ENCODE measurements at places on chromosomes 5 and 9. TPM values are rescaled to one million over a fixed set of nuclear protein-coding genes. Genes with fewer than 3 reads are reported as not detected.

DNA sequence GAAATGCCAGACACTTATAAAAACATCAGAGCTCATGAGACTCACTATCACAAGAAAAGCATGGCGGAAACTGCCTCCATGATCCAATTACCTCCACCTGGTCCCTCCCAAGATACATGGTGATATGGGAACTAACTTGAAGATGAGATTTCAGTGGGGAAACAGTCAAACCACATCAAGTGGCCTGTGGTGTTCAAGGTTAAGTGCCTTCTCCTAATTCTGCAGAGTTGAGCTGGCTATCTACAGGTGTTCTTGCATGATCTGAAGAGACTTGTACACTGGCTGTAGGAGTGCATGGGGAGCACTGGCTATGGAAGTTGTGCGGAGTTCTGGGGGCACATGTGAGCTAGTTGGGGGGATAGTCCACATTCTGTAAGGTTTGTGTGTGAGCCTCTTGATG is 34.0 kb upstream of the CKS2 start:
- DNase-seq, result no peak

GRCh38 chr5:66426259-66427138 is 169.7 kb upstream of the MAST4 start:
- DNase-seq, result no peak

- DNase-seq, result no peak
Observed at GRCh38 chr5:79109527-79110492, 1.8 kb upstream of the BHMT start.

- no peak for DNase-seq
Observed at GRCh38 chr5:157766902-157767301, 23.4 kb downstream of the LSM11 start.

GRCh38 chr5:175842951-175843793 is 28.2 kb upstream of the CPLX2 start:
- DNase-seq, result no peak

DNA sequence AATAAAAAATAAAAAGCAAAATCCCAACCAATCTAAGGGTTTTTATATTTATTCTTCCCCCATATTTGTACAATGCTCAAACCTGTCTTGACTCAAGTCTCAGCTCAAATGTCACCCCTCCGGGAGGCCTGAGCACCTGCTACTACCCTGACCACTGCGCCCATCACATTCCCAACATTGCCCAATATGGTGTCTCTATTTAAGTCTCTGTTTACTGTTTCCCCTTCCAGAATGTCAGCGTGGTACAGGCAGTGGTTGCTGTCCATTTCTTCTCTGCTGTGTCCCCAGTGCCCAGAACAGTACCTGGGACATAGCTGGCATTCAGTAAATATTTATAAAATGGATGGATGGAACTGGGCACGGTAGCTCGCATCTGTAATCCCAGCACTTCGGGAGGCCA is 47.3 kb upstream of the PRRC2B start:
- no peak for DNase-seq

DNA sequence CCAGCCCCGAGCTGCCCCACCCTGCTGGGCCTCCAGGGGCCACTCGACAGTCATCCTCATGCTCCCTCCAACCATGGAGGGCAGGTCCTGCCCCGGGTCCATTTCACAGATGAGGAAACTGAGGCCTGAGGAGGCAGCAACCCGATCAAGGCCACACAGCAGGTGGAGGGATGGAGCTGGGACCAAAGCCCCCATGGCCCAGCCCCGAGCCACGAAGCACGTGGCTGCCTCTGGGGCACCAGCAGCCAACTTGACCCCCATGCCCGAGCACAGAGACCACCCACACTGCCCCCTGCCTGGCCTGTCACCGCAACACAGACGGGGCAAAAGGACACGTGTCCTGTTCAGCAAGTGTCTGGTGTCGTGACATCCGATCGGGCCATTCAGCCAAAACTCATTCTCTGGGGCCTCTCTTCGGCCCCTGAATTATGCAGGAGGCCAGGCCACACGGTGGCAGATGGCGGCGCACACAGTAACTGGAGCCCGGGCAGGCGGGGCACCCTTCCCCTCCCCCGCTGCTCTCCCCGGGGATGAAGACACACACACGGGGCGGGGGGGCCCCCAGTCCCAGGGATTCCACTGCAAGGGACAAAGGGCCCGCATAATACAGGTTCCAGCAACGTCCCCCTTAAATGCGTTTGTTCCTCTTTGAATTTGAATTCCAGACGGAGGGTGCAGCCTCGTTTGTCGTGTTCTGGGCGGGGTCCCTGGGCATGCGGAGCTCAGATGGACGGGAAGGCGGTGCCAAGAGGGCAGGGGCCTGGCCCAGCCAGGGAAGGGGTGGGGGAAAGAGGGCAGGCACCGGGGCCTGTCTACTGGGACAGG is 29.4 kb upstream of the TMEM250 start:
- peak; percentile 26 for DNase-seq

- DNase-seq, result no peak
Observed at GRCh38 chr5:102278231-102278630, 17.9 kb downstream of the SLCO4C1 start.

DNA sequence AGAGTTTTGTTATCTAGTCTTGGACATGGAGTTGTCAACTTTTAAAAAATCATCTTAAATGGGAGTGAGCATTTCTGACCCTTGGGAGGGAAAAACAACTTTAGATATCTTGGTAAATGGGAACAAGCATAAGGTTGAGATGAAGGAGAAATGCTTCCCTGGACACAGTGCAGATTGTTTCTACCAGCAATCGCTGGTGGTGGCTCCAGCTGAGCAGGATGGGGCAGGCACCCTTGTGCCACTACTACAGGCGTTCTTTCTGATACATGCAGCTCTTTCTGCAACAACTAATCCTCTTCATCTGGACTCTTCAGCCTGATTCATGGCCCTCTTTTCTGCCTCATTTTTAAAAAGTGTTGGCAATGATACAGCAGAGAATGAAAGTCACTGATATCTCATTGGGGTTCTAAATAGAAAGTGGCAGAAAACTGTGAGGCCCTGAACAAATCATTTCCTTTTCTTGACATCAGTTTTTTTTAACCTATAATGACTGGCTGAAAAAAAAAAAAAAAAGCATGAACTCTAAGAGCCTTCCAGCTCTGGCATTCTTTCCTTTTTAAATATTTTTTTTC is 409.4 kb upstream of the PTGER4 start:
- no peak for DNase-seq

DNA sequence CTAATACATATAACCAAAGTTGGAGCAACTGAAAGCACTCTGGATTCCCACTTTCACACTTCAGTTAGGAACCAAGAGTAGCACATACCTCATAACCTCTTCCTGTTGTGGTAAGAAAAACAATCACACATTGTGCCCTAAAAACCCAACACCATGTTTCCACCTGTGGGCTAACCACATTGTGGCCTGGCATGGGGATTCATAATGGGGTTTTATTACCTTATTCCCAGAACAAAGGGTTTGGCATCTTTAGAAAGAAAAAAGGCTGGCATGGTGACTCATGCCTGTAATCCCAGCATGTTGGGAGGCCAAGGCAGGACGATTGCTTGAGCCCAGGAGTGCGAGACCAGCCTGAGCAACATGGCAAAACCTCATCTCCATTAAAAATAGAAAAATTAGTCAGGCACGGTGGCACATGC is 60.6 kb downstream of the HSD17B3 start:
- DNase-seq, result no peak

- no peak for DNase-seq
Observed at GRCh38 chr5:157971571-157972216, 112.7 kb upstream of the CLINT1 start.

- DNase-seq, result no peak
Observed at GRCh38 chr9:2781336-2781735, 62.6 kb downstream of the PUM3 start.

- no peak for DNase-seq
Observed at GRCh38 chr5:59140133-59140532, 557.3 kb downstream of the RAB3C start.

Gene SPINK7
- not detected for total RNA-seq

Gene RNF183
- total RNA-seq, result not detected

Gene RFX3
- total RNA-seq, result 2.9 TPM

Gene PROP1
- not detected for total RNA-seq

Gene MED27
- total RNA-seq, result 15.6 TPM

Gene GRIA1
- 0.64 TPM for total RNA-seq

Gene PLAA
- total RNA-seq, result 34.2 TPM

Gene C7
- 198 TPM for total RNA-seq

Gene IFNB1
- not detected for total RNA-seq

Gene PCDHB16
- total RNA-seq, result 2.0 TPM

Gene SLC34A1
- total RNA-seq, result not detected

All from heart left ventricle (tissue), 16 donors.